ENCODE measurements at places on chromosomes 3 and 15.

GRCh38 chr3:146259880-146260589, 9.1 kb upstream of the PLSCR4 start:
- ATAC-seq: no peak

DNA sequence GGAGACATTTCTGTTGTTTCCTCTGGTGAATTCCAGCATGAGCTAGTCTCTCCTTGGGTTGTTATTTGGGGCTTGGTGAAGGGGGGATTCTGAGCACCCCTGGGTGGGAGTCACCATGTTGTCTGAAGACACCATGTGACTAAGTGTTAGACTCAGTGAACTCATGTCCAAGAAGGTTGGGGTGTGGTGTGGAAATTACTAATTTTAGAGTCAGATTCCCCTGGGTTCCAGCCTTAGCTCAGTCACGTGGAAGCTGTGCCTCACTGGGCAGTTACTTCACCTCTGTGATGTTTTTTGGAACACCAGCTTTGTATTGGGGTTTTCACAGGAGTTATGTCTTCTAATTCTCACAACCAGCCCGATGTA, 171.5 kb downstream of the RPLP1 start:
- ATAC-seq: peak; percentile 22

DNA sequence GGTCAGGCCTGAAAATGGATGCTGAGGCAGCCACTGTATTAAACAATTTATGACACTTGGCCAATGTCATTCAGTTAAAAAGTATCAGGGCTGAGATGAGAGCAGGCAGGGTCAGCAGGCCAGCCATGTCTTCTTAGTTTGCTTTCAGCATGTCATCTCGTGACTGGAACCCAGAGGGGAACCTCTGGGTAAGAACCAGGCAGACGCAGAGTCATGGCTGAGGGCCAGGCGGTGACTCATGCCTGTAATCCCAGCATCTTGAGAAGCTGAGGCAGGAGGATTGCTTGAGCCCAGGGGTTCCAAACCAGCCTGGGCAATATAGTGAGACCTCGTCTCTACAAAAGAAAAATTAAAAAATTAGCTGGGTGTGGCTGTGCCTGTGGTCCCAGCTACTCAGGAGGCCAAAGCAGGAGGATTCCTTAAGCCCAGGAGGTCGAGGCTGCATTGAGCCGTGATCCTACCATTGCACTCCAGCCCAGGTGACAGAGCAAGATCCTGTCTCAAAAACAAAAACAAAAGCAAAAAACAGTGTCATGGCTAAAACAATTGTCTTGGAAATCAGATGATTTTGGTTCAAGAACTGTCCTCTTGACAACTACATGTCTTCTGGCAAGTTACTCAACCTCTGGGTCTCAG, 11.7 kb downstream of the BCL2L10 start:
- ATAC-seq: no peak

DNA sequence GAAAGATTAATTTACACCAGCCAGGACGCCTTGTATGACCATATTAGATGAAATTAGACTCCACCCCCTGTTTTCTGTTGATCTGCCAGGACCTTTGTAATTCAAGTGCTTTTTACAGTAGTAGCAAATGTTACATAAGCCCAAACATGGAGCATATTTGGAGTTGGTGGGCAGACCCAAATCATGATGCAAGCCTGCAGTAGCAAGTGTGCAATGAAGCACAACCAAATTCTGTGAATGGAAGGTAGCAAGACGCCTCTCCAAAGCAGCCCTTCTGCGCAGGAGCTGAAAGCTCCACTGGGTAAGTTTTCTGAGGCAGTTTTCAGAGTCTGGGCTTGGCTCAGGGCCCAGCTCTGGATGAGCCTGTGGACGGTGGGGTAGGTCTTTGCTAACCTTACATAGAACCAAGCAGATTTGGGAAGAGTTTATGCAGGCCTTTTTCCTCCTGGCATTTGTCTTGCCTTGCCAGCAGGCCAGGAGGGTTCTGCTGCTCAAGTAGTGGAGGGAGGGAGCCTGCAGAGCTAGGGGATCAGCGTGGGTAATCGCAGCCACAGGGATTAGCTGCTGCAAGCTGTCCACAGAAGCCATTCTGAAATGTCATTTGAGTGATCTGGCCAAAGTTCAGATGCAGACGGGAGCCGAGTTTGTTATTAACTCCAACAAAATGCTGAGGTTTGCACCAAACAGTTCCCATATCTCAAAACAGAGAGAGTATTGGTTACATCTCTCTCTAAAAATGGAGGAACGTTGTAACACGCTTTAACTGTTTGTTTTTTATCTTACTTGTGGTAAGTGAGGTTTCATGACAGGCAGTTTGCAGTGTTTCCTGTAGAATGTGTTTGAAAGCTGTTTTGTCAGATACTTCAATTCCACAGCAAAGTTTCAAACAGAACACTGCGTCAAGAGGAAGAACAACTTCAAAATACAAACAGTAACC, 55.4 kb downstream of the PSMD6 start:
- ATAC-seq: peak; percentile 64

DNA sequence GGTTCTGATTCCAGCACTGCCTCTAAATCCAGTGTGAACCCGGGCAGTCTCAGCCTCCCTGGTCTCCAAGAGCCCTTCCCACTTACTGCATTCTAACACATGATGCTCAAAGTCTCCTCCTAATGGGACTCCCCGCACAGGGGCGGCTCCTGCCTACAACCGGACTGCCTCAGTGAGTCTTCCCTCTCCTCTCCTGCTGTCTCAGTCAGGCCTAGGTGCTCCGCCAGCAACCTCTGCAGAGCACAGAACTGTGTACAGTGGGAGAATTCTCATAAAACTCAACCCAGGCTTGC, 28.9 kb downstream of the TBC1D2B start:
- ATAC-seq: no peak

DNA sequence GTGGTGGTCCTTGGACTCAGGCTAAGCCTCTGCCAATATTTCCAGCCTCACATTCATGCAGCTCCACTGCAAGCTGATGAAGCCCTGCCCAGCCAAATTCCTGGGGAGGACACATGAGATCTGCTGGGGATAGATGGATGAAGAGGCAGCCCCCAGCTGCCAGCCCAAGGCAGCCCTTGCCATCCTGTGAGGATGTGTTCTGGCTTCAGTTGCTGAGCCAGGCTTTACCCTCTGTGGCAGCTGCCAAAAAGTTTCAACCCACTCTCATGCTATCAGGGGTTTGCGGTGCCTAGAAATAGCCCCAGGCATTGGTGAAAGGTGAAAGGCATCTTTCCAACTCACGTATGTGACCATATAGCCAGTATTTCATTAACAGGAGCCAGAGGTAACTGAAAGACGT, 37.6 kb downstream of the C2CD4A start:
- no peak for ATAC-seq

- peak; percentile 91 for ATAC-seq
These were observed 212.3 kb downstream of the FGF12 start for GRCh38 chr3:192514754-192515663.

DNA sequence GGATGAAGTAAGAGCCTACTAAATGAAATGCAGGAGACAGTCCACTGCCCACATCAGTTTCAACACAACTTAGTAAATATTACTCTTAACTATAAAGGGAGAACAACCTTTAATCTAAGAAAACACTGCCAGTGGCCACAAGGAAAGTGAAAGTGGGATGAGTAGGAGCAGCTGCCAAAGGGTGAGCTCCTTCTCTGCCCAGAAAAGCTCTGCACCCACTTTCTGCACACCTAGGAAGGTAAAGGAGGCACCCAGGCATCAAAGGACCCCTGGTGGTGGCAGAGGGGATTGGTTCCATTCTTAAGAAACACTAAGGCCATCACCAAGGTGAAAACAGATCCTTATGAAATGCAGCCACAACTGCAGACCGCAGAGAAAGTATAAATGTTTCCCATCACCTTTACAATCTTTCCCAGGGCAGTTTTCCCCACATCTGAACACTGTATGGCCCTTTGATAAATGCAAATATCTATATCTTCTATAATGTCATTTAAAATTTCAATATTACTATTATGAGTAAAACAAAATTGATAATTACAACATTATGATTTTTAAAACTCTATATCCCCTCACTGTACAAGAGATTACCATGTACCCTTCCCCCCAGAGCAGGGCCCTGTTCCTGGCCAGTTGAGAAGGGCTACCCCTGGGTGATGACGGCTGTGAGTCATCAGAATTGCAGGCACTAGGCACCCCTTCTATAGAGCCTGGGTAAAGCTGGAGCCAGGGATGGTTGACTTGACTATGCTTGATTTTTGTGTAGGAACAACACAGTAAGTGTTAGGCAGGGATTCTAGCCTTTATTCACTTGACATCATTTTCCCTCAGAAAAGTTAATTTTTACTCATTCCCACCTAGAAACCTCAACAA, 92.0 kb downstream of the SNRK start:
- peak; percentile 34 for ATAC-seq

GRCh38 chr15:70159001-70159712, 61.4 kb upstream of the TLE3 start:
- no peak for ATAC-seq

GRCh38 chr15:48965972-48966371, 2.3 kb upstream of the SHC4 start:
- peak; percentile 13 for ATAC-seq

DNA sequence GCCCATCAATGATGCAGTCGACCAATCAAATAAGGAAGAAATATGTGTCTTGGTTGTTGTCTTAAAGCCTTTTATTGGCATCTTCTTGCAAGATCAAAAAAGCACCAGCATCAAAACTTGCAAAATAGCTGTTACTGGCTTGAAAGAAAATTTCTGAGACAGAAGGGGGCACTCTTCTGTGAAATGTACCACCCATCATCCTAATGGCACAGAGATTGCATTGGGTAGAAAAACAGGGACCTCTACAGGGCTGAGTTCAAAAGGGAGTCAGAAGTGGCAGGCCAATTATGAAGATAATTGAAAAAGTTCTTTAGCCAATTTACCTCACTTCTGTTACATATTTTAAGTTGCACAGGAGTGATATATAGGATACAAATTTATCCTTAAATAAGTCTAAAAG, 122.3 kb upstream of the GPR149 start:
- ATAC-seq: no peak

GRCh38 chr3:59970376-59970775, 920.6 kb upstream of the CFAP20DC start:
- ATAC-seq: no peak

- no peak for ATAC-seq
These were observed 609.1 kb upstream of the BCHE start for GRCh38 chr3:166446291-166446690.

- no peak for ATAC-seq
These were observed 74.9 kb upstream of the IQSEC1 start for GRCh38 chr3:13148126-13148525.

- ATAC-seq: no peak
These were observed 32.0 kb downstream of the FOXL2 start for GRCh38 chr3:138914870-138915502.

- ATAC-seq: no peak
These were observed 18.8 kb upstream of the PRKCI start for GRCh38 chr3:170203457-170203856.

DNA sequence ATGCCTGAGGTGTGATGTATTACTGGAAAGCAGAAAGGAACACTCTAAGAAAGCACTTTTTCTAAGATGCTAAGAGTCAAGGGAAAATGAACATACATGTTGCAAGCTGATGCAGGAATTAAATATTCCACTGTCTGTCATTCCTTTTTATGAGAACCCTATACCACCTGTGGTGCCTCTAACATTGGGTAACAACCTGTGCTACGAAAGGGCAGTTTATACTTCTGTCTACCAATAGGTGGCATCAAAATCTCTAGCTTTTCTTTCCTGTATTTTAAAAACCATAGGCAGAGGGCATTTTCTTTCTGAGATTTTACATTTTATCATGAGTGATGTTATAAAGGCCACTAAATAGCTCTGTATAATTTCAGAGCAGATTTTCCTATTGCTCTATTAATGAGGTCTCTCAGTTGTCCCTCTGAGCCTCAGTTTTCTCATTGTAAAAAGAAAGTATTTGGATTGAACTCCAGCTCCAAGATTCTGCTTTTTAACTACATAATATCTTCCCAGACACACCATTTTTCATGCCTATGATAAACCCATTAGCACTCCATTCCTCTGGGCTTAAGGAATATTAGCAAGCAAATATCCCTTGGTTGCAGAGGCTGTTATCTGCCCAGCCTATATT, 3.5 kb upstream of the CPNE4 start:
- ATAC-seq: peak; percentile 33

- no peak for ATAC-seq
These were observed 52.8 kb upstream of the DGKG start for GRCh38 chr3:186414735-186415419.

DNA sequence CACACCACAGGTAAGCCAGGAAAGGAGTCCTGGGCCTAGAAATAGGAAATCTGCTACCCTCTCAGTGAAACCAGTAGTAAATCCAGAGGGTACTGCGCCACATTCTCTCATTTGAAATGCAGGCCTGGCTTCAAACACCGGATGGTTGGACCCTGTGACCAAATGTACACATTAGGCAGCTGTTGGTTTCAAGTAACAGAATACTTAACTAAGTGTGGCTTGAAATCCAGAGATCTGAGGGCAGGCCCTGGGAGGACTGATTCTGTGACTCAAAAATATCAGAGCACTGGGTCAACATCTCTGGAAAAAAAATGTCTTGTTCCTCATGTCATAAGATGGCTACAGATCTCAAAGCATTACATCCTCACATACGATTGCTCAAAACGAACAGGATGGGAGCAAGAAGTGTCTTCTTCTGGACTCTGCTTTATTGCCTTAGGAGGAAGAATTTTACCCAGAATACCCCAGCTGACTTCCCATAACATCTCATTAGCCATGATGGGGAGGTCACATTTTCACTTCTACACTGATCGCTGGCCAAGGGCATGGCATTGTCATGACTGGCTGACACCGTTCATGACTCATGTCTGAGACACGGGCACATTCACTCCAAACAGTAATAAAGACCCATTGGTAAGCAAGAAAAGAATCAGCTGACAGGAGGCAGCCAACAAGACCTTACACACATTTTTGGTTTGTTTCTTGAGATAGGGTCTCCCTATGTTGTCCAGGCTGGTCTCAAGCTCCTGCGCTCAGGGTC, 166.0 kb downstream of the ARRDC4 start:
- no peak for ATAC-seq

DNA sequence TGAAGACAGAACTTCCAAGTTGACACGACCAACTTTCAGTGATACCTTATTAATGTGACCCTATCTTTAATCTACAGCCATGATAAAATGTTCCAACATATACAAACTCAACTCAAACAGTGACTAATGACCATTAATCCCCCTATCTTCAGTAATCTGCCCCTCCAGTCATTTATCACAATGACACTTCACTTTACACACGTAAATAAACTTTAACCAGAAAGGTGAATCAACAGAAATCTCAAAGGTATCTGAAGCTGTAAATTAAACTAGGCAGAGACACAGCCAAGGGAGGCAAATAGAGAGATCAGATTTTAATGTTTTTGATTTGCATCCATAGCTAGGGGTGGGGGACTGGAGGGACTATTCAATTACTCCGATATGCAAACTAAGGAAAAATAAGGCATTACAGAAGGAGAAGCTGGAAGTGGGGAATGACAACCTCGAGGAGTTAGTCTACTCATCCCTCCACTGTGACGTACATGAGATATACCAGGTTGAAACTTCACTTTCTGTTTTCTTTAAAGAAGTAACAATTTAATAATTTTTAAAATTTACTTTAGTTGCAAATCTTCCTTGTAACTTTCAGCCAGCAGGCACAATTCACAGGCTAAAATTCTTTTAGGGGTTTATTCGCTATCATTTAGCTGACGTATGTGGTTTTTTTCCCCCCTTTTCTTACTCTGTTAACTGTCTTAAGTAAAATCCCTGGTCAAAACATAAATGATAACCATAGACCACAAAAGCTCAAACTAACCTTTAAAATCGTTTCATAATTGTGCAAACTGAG, 751.0 kb downstream of the ROBO1 start:
- ATAC-seq: no peak
